ENCODE measurements at places on chromosomes 4 and X.
A peak's percentile ranks its signal among the peaks of the same experiment; 100 is the strongest.

DNA sequence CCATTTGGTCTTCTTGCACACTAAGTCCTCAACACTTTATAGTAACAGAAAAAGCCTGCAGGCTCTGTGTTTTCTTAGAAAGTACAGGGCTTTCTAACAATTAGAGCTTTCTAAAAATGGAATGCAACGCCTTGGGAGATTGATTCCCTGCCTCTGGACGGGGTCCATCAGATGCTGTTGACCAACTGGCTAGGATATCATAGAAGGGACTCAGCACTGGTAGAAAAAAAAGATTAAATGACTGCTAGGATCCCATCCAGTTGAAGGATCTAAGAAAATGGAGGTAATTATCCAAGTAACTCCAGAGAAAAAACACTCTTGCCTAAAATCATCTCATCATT is 39.5 kb downstream of the USP46 start:
- DNase-seq, result no peak

DNA sequence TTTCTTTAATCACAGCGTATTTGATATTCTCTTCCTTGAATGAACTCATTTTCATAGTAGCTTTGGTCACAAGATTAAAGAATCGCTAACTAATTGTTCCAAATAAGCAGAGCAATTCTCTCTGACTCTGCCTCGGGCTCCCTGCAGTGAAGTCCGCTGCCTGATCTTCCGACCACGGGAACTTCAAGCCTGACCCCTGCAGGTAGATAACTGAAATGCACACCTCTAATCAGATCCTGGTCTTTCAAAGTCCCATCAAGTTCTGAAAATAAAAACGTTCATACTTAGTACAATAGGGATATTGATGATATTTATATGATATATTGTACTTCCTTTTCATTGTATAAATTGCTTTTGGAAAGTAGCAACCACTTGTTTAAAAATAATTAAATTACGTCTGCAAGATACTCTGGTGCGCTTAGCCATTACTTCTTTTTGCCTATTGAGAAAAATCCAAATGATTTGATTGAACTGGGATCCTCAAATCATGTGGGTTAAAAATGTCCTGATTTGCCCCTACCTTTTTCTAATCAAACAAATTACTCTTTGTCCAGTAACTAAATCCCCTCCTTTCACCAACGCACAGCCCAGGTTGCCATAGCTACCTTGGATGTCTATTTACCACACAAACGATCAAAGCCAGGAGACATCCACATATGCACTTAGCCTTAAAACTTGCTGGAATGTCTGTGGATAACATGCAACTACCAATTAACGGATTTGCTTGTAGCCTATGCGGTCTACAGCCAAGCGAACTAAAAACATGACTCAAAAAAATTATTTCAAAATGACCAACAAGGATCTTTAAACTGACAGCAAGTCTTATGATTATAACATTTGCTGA is 4.2 kb downstream of the MID1 start:
- peak; percentile 13 for DNase-seq

DNA sequence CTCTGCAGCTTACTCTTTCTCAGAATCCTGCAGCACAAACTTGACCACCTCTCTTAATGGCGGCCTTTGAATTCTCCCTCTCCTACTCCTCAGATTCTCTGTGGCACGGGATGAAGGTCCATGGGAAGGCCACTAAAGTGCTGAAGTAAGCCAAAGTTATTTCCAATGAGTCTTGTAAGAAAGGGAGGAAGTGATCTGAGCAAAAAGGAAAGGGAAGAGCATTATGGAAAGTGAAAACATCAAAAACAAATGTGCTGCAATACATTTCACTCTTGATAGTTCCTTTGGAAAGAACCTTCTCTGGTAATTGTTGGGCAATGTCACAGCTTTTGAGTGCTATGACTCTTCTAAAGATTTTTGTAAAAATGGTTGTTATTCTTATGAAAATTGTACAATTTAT is 54.3 kb upstream of the CAMK2D start:
- no peak for DNase-seq

DNA sequence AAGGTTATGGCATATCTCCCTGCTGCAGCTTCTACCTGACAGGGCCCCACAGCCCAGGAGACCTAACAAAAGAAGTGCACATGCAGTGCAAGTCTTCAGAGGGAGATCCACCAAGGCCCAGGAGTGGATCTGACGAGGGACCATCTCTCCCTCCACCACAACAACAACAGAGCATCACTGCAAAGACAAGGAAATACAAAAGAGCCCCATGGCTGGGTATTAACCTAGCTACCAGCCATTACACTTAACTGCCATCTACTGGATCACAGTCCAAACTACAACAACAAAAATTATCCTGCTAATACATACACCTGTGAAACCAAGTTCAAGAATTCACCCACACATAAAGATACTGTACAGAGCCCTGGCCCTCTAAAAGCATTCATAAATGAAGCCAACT is 280.2 kb upstream of the SLC7A11 start:
- no peak for DNase-seq

DNA sequence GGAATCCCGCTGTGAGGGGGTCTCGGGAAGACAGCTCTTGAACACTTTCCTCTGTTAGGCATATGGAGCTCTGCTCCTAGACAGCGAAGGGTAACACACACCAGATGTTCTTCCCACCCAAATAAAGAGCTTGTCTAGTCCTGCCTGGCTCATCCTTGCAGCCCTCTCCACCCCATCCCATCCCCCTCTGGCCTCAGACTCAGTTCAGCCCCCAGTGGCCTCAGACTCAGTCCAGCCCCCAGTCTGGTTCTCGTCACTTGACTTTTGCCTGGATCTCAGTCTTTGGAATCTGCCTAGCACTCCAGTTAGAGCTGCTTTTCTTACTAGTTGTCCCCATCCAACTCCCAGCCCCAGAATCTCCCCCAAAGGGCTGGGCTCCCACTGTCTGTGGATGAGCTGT is 14.9 kb downstream of the RAB33A start:
- DNase-seq, result no peak

- no peak for DNase-seq
Measured at GRCh38 chrX:1500701-1501624, 36.0 kb downstream of the P2RY8 start.

DNA sequence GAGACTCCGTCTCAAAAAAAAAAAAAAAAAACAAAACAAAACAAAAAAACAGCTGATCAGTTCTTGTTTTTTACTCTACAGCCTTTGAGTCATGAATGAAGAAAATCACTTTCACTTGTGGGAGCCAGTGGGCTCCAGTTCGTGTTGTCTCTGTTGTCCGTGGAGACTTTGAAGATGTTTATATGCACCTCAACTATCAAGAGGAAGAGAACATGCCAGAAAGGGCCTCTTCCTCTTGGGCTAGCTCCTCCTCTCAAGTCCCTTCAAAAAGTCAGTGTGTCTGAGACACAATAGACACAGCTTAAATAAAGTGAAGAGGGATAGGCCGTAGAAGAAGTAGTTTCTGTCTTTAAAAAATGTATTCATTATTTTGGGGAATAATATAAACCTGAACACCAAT is 182.7 kb downstream of the KDR start:
- no peak for DNase-seq

GRCh38 chr4:59848457-59848856 is 1351.7 kb upstream of the ADGRL3 start:
- no peak for DNase-seq

- DNase-seq, result no peak
Measured at GRCh38 chrX:92247076-92247475, 467.9 kb downstream of the PCDH11X start.

DNA sequence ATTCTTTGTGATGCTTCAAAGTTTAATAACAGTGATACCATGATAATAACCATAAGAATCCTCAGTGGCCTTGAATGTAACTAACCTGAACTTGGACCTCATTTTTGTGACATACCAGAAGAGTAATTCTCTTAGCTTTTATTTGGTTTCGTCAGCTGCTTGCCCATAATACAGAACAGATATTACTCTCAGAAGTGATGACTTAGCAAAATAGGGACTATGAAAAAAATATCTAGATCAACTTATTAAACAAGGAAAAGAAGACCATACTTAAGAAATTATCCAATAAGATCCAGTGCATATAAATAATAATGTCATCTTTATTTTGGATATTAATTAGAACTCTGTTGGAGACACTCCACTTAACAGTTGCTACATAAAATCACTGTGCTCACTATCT is 236.9 kb upstream of the GPC4 start:
- no peak for DNase-seq

DNA sequence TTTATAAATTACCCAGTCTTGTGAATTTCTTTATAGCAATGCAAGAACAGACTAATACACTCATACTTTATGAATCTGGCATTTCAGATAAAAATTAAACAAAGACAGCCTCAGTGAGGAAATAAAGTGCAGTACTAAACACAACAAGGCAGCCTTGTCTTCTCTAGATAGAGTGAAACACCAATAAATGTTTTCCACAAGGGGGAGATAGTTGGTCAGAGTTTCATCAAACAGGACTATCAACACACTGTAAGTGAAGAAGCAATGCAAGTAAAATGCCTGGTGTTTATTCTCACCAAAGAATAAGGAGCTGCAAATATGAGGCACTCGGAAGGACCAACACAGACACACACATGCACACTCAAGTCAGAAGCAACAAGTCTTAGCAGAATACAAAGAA is 62.8 kb downstream of the FAM9B start:
- no peak for DNase-seq

DNA sequence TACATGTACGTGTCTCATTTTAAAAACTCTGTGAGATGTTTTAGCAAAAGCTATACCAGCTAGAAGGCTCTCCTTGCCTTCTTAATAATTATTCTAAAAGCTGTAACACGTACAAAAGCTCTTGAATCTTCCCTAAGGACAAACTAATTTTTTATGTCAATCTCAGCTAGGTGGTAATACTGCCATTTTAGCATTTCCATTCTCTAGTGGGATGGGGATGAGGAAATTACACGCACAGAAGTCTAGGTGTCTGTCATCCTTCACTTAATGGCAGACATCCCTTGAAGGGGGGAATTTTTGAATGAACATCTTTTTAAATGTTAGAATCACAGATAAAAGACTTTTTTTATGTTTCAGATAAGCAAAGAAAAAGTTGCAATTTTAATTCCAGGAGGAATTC is 569.1 kb downstream of the DMD start:
- DNase-seq, result no peak

- DNase-seq, result no peak
Measured at GRCh38 chr4:102640669-102641068, 120.1 kb downstream of the MANBA start.

DNA sequence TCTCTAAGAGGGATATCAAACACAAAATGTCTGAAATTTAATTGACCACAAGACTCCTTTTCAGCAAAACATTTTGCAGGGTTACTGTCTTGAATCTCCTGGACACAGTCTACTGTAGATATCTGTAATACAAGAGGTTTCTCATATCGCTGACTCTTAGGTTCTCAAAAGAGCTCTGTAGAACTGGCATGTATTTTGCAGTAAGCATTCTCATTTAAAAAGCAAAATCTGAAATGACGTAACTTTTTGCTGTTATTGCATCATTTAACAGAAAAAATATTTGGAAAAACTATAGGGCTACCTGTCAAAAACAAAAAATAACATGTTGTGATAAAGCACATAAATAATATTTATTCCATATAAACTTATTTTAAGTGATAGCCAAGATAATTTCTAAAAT is 114.2 kb downstream of the CDS1 start:
- no peak for DNase-seq

DNA sequence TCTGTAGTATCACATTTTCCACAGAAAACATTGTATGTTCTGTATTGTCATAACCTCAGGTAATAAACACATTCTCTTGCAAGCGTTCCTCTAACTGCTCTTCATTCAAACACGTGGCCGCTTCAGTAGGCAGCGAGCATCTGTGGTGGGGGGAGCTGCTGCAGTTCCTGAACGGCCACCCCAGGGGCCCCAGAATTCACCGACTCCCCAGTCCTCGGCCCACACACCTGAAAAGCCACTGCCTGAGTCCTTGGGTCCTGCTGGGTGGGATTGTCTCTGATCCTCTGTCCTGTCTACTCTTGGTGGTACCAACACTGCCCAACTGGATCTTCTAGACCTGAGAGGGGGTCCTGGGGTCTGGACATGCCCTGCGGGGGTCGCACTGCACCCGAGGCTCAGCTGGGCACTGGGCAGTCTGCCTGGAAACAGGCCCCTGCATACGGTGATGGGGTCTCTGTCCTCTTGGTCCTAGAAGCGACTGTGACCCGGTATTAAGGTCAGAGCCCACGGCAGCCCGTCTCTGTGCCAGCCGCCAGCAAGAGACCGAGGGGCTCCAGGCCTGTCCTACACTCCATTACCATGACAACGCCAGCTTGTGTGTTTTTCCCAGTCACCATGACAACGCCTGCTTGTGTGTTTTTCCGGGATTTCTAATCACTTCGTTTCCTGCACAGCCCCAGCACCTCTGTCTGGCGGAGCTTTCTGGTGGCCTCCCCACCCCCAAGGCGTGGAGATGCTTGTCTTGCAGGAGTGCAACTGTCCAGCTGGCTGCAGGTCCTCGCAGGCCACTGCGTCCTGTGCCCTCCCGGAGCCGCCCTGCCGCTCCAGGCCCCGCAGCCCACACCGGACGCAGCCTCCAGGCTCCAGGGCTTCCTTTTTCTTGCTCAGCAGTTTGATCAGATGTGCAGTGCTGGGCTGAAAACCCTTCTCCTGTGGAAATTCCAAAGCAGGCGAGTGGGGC is 16.0 kb downstream of the CTBP1 start:
- no peak for DNase-seq

DNA sequence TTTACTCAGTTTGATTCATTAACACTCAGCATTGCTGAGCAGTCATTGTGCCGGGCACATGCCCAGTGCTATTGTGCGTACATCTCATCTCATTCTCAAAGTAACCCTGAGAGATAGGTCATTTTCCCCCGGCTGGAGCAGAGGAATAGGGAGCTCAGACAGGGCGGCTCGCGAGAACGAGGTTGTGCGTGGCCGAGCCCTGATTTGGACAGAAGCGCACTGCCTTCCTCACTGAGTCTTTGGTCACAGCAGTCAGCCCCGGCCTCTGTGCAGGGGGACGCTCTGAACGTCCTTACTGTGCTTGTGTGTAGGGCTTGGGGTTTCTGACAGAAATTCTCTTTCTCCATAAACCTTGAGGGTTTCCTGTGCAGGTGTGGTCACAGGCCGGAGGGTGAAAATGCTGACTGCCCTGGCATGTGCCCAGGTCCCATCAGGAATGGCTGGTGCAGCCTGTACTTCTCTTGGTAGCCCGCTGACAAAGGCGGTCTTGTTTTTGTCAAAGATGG is 39.5 kb downstream of the NOP14 start:
- no peak for DNase-seq

DNA sequence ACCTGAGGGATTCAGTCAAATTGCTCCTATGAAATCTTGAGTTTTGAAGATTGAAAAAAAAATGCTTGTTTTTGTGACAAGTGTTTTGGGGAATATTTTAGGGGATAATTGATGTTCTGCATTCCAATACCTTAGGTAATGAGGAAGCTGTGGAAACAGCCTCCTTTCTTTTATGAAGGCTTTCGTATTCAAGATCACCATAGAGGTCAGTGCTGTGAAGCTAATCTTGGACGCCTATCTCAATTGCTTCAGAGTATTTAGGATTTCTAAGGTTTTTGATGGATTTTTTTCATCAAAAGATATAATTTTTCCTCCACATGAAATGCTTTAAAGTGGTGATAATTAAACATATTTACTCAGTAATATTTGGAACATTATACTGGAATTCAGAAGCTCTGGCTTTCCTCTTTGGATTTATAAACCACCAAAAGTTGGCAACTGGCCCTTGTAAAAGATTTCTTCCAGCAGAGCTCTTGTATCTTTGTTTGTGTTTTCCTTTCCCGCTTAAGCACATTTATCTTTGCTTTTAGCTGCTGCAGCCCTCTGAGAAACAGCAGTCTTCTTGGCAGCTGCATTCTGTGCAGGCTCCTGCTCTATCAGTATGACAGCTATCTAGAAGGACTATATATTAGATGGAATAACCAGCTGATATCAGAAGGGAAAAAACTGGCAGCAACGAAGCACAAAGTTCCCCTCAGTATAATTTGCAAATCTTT is 63.7 kb downstream of the HMGB2 start:
- DNase-seq, result no peak

- DNase-seq, result no peak
Measured at GRCh38 chr4:21885241-21885640, 63.3 kb downstream of the KCNIP4 start.
